ENCODE measurements at places on chromosomes 16 and 17.

DNA sequence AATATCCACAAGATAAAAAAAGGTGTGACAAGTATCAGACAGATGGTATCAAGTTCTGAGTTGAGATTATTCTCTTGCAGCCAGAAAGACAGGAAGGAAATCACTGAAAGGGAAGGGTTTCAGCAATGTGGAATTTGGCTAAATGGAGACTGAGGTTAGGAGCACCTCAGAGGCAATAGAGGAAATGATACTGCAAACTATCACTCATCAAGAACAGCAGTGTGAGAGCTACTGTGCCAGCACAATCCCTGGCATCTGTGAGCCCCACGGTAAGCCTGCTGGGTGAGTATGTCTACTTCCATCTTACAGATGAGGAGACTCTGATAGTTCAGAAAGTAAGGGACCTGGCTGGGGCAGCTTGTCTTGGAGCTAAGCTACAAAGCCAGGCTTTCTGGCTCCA, 162.0 kb downstream of the SALL1 start:
- no peak for DNase-seq

DNA sequence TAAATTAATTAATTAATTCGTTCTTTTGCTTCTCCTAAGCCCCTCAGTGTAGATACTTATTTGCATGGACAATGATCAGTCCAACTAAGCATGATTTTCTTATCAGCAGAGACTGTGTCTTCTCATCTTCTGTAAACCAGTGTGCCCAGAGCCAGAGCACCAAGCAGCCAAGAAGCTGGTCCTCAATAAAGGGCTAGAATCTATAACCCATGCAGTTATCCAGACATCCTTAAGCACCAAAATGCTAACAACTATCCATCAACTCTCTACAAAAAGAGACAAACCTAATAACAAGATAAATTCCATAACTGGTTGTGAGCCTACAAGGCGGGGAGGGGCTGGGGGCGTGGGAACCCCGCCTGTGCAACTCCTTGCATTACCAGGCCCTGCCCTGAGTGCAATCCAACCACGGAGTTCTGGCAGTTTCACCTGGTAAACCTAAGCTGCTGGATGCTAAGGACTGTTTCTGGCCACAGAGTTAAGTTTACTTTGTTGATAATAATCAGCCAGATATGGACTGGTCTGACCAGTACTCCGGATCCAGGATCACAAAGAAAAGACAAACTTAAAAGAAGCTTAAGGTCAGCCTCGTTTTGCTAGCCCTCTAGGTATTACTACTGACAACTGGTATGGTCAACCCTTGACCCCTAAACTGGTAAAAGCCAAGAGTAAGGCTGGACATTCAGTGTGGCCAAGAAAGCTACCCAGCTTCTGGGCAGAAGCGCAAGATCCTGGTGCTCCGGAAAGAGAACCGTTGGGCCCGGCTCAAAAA, 51.5 kb downstream of the ZFHX3 start:
- no peak for DNase-seq

GRCh38 chr16:19549673-19550072, 5.8 kb upstream of the VPS35L start:
- DNase-seq: no peak

GRCh38 chr17:50267074-50267841, 7.0 kb upstream of the TMEM92 start:
- DNase-seq: no peak

- peak; percentile 30 for DNase-seq
These were observed 12.6 kb upstream of the TCF25 start for GRCh38 chr16:89860747-89861304.

DNA sequence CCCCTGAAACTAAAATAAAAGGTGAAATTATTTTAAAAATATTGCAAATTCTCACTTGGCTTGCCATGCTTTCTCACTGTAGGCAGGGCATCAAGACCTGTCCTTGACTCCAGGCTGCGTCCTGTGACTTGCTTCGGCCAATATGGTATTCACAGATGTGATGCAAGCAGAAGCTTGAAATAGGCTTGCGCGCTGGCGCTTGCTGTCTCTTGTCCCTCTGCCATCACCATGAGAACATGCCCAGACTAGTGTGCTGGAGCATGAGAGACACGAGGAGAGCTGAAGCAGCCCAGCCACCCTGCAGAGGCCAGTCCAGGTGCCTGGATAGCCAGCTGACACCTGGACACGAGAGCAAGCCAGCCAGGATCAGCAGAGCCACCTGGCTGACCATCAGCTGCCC, 21.8 kb upstream of the ZKSCAN2 start:
- DNase-seq: no peak

DNA sequence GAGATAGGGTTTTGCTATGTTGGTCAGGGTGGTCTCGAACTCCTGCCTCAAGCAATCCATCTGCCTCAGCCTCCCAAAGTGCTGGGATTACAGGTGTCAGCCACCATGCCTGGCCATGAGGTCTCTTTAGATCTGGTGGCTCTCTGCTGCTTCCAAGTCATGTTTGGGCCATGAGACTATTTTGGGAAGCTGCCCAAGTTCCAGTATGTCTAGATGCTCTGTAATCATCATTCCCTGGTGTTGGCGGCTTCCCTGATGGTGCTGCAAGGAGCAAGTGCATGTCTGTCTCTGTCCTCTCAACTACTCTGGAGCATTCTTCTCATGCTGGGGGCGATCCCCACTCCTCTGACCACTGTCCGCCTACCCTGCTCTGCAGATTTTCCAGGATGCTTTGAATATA, 6.4 kb upstream of the ODF4 start:
- DNase-seq: no peak

DNA sequence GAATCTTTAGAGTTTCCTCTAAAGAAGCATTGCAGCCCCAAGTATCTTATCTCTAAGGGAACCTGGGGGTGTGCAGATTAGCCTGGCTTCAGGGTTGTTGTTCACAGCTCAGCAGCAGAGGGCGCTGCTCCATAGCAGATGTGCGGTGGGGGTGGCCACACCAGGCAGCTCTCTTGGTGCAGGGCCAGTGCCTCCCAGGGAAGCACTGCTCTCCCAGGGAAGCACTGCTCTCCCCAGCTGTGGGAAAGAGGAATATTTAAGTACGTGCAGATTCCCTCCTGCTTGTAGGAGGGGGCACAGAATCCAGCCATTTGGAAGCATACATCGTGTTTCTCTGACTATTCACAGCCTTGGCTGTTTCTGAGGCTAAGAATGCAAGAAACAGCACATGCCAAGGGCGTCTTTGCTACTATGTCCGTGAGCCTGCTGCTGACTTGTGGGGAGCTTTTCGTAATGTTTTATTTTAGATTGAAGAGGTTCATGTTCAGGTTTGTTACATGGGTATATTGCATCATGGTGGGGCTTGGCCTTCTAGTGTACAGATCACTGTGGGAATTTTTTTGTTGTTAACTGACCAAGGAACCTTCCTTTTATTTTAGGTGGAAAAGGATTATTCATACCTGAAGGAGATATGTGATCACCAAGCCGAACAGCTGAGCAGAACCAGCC, 217.8 kb downstream of the SPECC1 start:
- peak; percentile 12 for DNase-seq

Data from T1000 (cell line).